ENCODE measurements at places on chromosomes 12 and 14. TPM values are rescaled to one million over a fixed set of nuclear protein-coding genes. Genes with fewer than 3 reads are reported as not detected.

GRCh38 chr12:92971859-92972524 is 42.9 kb upstream of the EEA1 start:
- DNase-seq, result peak; percentile 75

DNA sequence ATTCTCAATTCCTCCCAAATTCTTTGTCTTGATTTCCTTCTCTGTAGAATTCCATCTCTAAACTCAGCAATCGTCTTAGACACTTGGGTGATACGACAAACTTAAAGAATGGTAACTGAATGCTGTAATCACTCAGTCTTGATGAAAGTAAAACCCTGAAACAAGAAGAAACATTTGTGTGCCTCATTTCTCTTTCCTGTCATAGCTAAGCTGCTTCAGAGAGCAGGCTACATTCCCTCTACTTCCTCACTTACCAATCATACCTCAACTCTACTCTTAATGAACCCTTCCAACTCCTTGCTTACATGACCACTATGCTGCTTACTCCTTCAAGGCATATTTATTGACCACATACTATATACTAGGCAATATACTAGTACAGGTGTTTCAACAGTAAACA is 8.3 kb downstream of the MAP4K5 start:
- DNase-seq, result no peak

- no peak for DNase-seq
Observed at GRCh38 chr12:98121963-98122362, 393.4 kb upstream of the TMPO start.

Gene TMEM30B
- 3.7 TPM for polyA plus RNA-seq

DNA sequence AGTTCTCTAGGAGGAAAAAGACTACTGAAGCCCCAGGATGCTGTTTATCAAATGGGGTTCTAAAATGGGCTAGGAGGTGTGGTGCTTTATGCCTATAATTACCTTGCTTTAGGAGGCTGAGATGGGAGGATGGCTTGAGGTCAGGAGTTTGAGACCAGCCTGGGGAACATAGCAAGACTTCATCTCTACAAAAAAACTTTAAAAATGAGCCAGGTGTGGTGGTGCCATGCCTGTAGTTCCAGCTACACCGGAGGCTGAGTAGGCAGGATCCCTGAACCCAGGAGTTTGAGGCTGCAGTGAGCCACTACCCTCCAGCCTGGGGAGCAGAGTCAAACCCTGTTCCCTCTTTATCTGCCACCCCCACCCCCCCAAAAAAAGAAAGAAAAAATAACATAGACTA is 23.3 kb upstream of the SLC2A3 start:
- no peak for DNase-seq

Measured in muscle of leg (tissue), 16 donors.